Cardiac muscle cell (in vitro differentiated cells and primary cell): ENCODE measurements at places on chromosomes 13 and 19. TPM values are rescaled to one million over a fixed set of nuclear protein-coding genes. Genes with fewer than 3 reads are reported as not detected.

Gene CXCL17
- 0.25 TPM in 1 of 2 replicates, not detected in the other for total RNA-seq

Gene AXL
- 62.7 and 68.5 TPM in 2 replicates for total RNA-seq

DNA sequence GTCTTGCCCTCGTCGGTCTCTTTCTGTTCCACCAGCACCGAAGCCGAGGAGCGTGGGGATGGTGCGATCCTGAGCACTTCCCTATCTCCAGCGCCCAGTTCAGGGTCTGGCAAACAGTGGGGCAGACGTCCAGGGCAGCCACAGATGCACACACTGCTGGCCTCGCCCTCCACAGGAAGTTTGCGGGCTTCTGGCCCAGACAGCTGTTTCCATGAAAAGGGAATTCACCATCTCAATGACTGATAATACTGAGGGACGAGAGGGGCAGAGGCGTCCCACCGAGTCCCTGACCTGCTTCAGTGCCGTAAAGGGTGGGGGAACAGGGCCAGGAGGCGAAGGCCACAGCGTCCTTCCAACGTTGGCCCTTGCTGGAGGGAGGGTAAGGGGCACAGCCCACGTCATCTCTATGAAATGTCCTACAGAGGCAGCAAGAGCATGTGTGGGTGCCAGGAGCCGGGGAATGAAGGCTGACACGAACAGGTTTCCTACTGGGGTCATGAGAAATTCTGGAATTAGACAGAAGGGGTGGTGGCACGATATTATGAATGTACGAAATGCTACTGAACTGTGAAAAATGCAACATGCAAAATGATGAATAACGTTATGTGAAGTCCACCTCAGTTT is 19.5 kb downstream of the SHC2 start:
- no peak for DNase-seq

- no peak for DNase-seq
Observed at GRCh38 chr19:47538812-47539211, 23.9 kb upstream of the NAPA start.
